Activated CD4-positive, alpha-beta memory T cell treated with anti-CD3 and anti-CD28 coated beads for 36 hours (primary cell): ENCODE measurements at places on chromosomes 3 and 15. TPM values are rescaled to one million over a fixed set of nuclear protein-coding genes. Genes with fewer than 3 reads are reported as not detected.

The ZNF148 gene
- total RNA-seq, result 27.9 TPM

- H3K4me1 ChIP-seq, result no peaks in the 10 kb centered on the region
- no peak for DNase-seq
- H3K27ac ChIP-seq, result no peak overlapping the region
- no peaks in the 10 kb centered on the region for H3K36me3 ChIP-seq
- H3K4me3 ChIP-seq, result no peak overlapping the region
These were observed 397.6 kb downstream of the TBL1XR1 start for GRCh38 chr3:176799675-176800074.

DNA sequence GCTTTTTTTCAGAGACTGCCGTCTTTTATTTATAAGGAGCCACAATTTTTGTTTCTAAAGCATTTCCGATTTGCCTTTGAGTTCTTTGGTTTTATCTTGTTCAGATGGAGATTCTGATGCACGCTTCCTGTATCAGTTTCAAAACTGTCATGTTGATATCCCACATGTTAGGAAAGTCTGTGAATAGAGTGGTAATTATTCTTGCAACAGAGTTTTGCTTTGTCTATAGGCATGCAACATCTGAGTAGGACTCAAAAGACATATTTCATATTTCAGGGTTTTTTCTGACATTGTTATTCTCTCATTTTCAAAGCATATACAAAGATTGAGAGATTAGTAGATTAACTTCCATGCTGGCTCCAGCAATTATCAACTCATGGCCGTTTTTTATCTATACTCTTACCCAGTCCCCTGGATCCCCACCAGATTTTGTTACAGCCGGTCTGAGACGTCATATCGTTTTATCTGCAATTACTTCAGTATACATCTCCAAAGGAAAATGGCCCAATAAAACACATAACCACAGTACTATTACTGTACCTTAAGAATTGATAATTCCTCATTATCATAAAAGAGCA, 22.4 kb downstream of the PAQR5 start:
- DNase-seq, result no peak
- peaks cover 13% of the 10 kb centered on the region for H3K27me3 ChIP-seq
- no peak overlapping the region for H3K27ac ChIP-seq
- peaks cover 13% of the 10 kb centered on the region for H3K4me1 ChIP-seq

GRCh38 chr3:83235180-83235814, 1473.9 kb upstream of the GBE1 start:
- no peak for DNase-seq
- H3K36me3 ChIP-seq, result no peaks in the 10 kb centered on the region
- no peak overlapping the region for H3K27ac ChIP-seq
- no peaks in the 10 kb centered on the region for H3K4me1 ChIP-seq

GRCh38 chr3:156209631-156210335, 89.4 kb downstream of the KCNAB1 start:
- DNase-seq, result no peak
- H3K4me3 ChIP-seq, result no peak overlapping the region
- H3K36me3 ChIP-seq, result no peaks in the 10 kb centered on the region
- no peak overlapping the region for H3K27ac ChIP-seq
- no peaks in the 10 kb centered on the region for H3K4me1 ChIP-seq
- H3K27me3 ChIP-seq, result peaks cover 14% of the 10 kb centered on the region
